ENCODE measurements at places on chromosomes 7 and 10.

DNA sequence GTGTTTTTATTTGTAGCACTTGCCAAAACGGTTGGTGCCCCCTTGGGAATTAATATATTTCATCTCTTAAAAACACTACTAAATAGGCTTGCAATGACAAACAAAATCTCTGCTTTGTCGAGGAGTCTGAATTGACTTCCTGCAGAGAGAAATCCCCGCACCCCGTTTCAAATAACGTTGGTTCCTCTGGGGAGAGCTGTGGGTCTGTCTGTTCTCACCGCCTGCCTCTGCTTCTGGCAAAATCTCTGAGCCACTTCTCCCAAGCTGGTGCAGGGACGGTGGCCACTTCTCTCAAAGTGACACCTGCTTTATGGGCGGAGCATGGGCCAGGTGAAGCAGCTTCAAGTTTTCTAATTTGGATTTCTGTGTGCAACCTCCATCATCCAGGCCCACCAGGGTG is 186.3 kb upstream of the ADARB2 start:
- no peak for DNase-seq

DNA sequence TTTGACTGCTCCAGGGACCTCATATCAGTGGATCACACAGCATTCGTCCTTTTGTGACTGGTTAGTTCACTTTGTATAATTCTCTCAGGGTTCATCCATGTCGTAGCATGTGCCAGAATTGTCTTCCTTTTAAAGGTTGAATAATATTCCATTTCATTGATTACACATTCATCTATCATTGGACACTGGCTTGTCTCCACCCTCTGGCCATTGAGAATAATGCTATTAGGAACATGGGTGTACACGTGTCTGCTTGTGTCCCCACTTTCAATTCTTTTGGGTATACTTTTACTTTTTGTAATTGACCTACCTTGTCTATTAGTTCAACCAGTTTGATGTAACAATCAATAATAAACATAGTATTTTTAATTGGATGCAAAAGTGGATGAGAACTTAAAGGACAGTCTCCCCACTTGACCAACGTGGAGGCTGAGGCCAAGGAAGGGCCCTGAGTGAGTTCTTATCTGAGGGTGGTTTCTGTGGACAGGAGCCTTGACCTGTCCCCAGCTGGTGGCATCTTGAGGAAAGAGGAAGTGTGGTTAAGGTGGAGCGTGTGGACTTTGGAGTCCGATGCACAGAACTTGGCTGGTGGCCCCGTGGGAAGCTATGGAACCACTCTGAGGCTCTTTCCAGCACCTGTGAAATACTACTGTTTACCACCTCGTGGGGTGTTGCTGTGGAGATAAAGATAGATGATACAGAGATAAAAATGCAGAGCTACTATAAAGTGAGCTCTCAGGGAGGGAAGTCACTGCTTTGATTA is 16.6 kb downstream of the WDFY4 start:
- DNase-seq, result no peak

DNA sequence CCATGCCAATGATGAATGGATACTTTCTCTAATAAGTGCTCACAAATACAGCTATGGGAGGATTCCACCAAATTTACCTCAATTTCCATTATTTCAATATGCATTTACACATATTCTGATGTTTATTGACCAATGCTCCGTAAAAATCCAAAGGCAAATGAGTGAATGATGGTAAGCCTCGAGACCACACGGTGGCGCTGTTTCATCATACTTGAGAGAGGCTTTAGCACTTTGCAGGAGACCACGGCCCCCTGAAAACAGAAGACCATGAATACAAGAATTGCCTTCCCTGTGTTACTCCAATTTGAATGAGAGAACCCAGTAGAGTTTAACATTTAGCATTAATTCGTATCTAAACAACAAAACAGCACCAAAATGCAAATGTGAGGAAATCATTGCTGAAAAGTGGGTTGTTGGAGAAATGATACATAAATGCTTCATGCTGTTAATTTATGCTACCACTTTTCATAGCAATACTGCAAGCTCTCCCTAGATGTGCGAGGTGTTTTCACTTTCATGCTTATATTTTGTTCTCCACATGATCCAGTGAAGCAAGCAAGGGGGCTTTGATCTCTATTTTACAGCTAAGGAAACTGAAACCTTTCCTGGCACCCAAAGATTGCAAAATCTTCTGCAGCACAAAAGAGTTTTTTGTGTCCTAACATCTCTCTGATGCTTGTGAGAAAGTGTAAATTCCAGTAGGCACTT is 35.4 kb downstream of the TRIL start:
- peak; percentile 33 for DNase-seq

DNA sequence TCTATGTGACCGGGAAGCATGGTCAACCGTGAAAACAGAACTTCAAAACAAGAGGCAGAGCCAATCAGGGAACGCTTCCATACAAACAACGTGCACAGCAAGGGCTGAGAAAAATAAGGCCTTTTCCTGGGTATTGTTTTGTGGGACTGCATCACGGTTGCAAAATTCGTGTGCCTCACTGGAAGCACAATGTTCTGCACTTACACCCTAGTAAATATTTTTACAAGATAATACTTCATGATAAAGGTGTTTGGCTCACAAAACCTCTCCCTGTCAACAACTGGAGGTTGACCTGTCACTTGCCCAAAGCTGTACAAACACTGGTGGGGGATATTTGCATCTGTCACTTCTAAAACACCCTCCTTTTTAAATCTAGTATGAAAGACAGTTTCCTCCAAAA is 37.0 kb downstream of the KLF6 start:
- DNase-seq, result no peak

- peak; percentile 51 for DNase-seq
Observed at GRCh38 chr10:110221721-110222261, 14.4 kb downstream of the MXI1 start.

DNA sequence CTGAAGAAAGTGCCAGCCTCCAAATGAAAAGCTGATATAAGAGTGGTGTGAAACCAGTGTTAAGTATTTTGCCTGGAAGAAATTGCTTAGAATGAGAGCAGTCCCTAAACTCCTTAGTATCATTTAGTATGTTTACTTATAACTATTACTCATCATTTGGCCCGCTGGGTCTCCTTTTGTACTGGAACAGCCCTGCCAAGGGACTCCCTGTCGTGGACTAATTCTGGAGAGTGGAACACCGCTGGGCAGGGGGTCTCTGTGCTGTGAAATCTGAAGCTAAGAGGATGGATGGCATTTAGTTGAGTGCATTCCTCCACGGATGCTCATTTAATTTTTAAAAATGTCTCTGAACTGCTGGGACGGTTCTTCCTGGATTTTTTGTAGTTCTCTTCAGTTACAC is 889.9 kb upstream of the C7orf33 start:
- DNase-seq, result no peak

DNA sequence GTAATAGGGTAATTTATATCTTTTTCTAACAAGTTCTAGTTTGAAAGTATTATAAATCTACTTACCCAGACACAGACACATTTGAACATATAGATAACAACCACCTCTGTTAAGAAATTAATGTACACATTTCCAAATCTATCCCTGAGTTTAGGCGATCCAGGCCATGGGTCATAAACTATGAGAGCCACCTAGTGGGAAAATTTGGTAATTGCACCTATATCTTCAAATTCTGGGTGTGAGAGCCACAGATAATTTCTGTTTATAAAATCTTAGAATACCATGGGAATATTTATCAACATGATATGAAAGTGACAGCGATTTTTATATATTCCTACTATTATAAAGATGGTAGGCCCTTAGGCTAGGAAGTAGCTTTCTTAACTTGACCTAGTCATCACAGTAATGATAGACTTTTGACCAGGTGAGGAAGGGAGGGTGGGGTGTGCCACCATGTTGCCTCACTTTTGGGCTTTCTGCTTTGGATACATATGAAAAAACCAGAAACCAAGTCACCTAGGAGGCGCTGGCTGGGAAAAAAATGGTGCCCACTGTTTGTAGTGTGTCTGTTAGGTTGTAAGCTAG is 8.0 kb upstream of the EPHA1 start:
- no peak for DNase-seq

DNA sequence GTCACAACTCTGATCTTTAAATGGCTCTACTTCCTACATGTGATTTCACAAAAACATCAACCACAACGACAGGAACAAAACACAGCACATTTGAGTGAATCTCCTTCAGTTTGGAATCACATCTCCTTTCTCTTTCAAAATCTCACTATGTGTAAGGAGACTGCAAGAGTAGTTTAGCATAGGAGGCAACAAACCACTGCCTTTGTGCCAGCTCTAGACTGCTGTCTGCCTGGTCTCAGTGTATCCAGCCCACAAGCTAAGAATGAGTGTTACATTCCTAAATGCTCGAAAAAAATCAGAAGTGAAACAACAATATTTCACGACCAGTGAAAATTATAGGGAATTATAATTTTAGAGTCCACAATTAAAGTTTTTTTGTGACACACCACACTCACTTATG is 217.0 kb upstream of the STEAP4 start:
- DNase-seq, result no peak

- no peak for DNase-seq
Observed at GRCh38 chr10:132175907-132176581, 10.7 kb upstream of the DPYSL4 start.

- no peak for DNase-seq
Observed at GRCh38 chr7:92647011-92647625, 56.9 kb upstream of the FAM133B start.

GRCh38 chr7:112665709-112666108 is 124.5 kb downstream of the TMEM168 start:
- no peak for DNase-seq

GRCh38 chr7:54543051-54543488 is 895 bp downstream of the VSTM2A start:
- DNase-seq, result no peak

DNA sequence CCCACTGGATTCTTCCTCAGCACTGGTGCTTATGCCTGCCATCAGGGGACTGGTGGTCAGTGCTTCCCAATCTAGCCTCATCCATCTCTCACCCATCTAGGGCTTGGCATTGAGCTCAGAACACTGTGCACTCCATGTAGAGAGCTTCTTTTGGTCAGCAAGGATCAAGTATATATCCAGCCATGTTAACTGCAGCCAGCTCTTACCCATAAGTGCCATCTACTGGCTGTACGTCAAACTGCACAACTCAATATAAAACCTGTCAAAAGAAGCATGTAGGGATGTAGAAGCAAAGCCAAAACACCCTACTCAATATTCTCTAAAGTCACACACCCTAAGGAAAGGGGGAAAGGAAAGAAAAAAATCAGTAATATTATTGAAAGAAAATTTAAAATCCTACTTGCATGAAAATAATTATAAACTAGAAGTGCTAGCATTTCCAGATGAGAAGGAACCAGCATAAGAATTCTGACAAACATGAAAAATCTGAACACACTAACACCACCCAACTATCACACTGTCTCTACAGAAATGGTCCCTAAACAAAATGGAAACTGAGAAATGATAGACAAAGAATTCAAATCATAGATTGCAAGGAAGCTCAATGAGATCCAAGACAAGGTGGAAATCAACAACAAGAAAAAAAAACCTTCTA is 531.1 kb upstream of the STEAP1 start:
- no peak for DNase-seq

DNA sequence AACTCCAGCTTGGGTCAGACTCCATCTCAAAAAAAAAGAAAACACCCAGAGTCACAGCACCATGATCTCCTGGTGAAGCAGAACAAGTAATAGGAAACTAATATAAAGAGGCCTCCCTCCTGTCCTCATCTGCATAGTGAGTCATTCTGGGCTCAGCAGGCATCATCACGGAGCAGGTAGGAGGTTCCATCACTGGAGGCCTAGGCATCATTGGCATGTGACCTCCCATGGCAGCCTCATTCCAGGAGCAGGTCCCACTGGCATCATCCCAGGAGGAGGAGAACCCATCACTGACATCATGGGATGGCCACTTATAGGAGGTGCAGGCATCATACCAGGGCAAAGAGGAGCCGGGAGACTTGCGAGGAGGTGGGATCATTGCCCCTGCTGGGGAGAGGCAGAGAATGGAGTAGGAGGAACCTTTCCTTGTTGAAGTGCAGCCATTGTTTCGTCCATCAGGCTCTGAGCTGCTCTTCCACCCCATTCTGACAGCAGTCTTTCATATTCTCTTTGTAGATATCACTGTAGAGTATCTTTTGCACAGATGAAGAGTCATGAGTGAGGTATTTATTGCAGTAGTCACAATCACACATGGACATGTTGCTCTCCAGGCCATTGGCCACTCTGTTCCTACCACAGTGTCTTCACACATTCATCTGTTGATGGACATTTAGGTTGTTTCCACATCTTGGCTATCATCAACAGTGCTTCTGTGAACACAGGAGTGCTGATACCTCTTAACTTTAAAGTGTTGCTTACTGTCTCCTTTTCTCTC is 73.8 kb downstream of the OSBPL3 start:
- DNase-seq, result no peak

DNA sequence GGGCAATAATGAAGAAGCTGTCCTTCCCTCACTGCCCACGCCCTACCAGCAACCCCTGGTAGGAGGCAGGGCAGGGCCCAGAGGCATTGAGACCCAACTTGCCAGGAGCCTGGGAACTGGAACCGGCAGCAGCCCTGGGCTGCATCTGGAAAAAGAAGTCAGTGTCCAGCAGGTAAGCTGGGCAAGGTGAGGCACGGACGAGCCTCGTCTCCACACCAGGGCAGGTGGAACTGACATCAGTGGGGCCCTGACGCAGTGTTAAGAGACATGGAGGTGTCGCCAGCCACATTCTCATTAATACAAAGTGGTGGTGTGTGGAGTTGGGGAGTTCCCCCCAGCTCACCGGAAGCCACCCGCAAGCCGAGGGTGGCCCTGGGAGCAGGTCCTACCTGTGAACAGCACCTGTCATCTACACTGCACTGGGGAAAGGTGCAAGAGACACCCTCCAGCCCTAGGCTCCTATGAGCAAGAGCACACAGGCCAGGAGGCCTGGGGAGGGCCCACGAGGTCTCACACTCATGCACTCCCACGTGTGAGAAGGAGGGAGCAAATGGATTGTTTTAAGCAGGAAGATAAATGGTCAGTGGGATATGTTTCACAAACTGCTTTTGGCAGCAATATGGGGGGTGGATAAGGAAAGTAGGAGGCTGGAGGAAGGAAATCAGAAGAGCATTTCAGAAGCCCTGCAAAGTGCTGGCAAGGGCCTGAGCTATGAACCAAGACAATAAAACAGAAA is 53.6 kb downstream of the COBL start:
- no peak for DNase-seq

GRCh38 chr7:25844102-25844870 is 307.7 kb upstream of the NFE2L3 start:
- DNase-seq, result no peak

GRCh38 chr7:2918406-2918805 is 74.3 kb upstream of the GNA12 start:
- DNase-seq, result no peak

DNA sequence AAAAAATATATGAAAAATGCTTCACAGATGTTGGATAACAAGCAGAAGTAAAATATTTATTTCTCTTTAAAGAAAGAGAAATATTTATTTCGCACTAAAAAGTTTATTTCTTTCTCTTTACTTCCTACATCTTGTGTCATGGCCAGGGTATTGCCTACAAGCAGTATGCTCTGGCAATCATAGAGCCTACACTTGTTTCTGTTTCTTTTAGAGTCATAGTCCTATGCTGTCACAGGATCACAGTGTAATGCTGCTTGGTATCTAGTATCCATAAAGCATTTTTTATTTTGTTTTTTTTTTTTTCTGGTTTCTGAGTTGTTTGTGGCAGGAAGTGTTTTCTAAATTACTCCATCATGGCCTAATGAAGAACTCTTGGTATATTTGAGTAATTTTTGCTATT is 116.0 kb downstream of the ATRNL1 start:
- no peak for DNase-seq

GRCh38 chr7:135644729-135645128 is 17.6 kb upstream of the STMP1 start:
- no peak for DNase-seq
